KG1 (cell line): ENCODE measurements at places on chromosomes 4 and X.

DNA sequence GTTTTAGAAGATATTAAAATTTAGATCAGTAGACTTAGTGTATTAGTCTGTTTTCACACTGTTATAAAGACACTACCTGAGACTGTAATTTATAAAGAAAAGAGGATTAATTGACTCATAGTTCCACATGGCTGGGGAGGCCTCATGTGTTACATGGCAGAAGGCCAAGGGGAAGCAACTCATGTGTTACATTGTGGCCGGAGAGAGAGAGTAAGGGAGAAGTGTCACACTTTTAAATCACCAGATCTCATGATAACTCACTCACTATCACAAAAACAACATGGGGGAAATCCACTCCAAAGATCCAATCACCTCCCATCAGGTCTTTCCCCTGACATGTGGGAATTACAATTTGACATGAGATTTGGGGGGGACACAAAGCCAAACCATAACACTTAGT lies 1159.7 kb upstream of the PCDH7 start:
- no peak for DNase-seq

DNA sequence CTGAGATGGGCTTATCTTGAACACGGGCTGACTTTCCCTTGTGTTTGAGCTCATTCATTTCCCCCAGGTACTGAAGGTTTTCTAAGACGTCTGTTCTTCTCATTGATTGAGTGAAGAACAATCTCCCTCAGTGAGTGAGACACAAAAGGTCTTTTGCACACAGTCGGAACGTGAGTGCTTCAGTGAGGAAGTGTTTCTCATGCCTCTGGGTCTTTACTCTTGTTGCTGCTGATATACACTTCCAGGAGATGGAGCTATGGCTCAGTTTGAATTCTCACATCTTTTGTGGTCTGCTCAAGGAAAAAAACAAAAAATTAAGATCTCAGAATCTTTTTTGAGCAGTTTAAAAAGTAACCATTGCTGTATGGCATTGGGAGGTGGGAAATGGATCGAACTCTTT lies 981.9 kb upstream of the TENM3 start:
- no peak for DNase-seq

DNA sequence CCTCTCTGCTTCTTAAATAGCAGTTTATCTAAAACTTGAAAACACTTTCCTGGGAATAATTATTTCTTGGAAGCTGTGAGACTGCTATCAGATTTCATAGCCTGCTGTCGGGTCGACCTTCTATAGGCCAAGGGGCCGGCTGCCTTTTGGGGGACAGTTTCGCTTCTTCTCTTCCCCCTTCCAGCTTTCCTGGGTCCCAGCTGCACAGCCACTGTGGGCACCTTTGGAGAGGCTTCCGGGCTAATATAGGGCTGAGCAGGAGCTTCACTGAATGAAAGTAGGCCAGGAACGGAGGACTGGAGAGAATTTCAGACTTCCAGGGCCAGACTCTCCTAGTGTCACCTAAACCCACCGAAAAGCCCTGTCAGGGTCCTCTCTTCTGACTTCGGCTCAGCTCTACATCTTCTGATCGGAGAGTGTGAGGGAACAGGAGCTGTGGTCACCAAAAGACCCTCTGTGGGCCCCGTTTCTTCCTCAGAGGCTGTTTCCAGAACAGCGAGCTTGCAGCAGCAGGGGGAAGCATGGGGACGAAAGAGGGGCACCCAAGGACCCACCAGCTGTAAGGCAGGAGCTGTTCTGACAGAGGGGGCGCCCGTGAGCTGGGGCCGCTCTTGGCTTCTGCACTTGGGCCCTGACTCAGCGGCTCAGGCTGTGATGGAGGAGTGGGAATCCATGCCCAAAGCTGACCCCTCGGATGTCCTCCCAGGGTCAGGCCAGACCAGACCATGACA lies 620.6 kb downstream of the BCOR start:
- DNase-seq: no peak

GRCh38 chr4:74451214-74451661 lies 6.3 kb downstream of the AREG start:
- DNase-seq: no peak
